B cell (primary cell): ENCODE measurements at places on chromosomes 16 and 17. TPM values are rescaled to one million over a fixed set of nuclear protein-coding genes. Genes with fewer than 3 reads are reported as not detected.

- no peaks in the 10 kb centered on the region for H3K4me1 ChIP-seq
- H3K27me3 ChIP-seq = no peaks in the 10 kb centered on the region
Measured at GRCh38 chr17:65292430-65292829, 155.3 kb downstream of the RGS9 start.

DNA sequence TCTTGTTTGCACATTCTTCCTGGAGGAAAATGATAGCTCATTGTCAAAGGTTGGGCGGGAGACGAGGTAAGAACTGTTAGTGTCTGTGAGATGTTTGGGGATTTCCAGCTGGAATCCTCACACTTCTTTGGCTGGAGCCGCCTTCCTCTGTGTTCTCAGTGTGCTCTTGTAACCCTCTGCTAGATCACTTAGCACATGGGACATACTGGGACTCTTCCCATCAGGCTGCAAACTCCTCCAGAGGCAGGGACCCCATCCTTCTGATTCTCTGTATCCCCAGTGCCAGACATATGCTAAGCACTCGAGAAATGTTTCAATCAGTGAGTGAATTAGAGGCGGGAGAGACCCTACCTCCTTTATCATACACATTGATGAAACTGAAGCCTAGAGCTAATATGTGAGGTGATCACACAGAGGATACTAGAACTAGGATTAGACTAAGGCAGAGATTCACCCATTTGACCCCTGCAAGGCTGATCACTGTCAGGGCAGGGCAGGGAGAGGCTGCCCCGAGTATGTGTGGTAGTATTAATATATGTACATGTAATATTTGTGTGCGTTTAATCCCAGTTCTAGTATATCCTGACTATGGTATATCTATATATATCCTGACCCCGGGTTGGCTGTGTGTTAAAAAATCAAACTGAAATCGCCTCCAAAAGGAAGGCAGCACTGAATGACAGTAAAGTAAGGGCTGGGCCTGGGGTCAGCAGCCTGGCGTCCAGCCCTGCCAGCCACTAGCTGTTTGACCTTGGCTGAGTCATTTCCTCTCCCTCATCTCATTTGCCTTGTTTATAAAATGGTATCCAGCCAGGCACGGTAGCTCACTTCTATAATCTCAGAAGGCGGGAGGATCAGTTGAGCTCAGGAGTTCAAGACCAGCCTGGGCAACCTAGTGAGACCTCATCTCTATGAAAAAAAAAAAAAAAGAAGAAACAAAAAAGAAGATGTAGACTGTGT is 75.5 kb upstream of the TBX2 start:
- no peaks in the 10 kb centered on the region for H3K27me3 ChIP-seq
- no peak for DNase-seq
- H3K4me1 ChIP-seq = no peaks in the 10 kb centered on the region
- no peaks in the 10 kb centered on the region for H3K36me3 ChIP-seq

DNA sequence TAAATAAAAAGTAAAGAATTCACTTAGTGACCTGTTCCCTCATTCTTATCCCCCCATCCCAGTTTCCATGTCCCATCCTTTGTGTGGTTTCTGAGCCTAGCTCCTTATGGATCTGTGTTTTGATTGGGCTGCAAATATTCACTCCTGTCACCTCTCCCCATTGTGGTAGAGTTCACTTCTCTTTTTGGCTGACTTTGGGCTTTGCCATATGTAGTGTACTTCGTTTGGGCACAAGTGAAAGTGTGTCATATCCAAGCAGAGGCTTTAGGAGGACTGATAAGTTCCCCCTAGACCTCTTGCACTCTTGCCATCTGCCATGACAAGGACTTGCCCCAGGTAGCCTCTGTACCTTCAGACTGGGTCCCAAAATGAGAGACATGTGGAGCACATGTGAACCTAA is 13.0 kb upstream of the DHRS7B start:
- H3K4me1 ChIP-seq = no peaks in the 10 kb centered on the region
- no peak overlapping the region for H3K27ac ChIP-seq
- no peak for DNase-seq
- H3K36me3 ChIP-seq = no peaks in the 10 kb centered on the region

GRCh38 chr16:86905302-86905701 is 327.0 kb downstream of the FOXL1 start:
- no peak overlapping the region for H3K4me3 ChIP-seq
- no peaks in the 10 kb centered on the region for H3K4me1 ChIP-seq
- H3K27ac ChIP-seq = no peak overlapping the region
- H3K36me3 ChIP-seq = no peaks in the 10 kb centered on the region

DNA sequence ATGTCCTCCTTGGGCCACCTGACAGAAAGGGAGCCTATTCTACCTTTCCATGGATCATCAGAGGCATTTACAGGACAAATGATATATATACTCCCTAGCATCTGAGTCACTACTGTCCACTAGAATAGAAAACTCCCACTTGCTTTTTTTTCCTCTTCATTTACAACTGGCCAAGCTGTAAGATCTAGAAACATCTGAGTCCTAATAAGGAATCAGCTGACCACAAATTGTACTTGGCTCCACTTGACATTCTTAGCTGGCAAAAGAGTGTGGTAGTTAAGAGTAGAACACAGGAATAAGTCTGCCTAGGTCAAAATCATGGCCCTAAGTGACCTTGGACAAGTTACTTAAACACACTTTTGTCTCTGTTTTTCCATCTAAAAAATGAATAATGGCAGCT is 5.2 kb downstream of the RUSF1 start:
- no peaks in the 10 kb centered on the region for H3K36me3 ChIP-seq
- no peak overlapping the region for H3K4me3 ChIP-seq
- no peak overlapping the region for H3K27ac ChIP-seq
- no peak for DNase-seq
- H3K4me1 ChIP-seq = peaks cover 19% of the 10 kb centered on the region
- no peaks in the 10 kb centered on the region for H3K27me3 ChIP-seq

DNA sequence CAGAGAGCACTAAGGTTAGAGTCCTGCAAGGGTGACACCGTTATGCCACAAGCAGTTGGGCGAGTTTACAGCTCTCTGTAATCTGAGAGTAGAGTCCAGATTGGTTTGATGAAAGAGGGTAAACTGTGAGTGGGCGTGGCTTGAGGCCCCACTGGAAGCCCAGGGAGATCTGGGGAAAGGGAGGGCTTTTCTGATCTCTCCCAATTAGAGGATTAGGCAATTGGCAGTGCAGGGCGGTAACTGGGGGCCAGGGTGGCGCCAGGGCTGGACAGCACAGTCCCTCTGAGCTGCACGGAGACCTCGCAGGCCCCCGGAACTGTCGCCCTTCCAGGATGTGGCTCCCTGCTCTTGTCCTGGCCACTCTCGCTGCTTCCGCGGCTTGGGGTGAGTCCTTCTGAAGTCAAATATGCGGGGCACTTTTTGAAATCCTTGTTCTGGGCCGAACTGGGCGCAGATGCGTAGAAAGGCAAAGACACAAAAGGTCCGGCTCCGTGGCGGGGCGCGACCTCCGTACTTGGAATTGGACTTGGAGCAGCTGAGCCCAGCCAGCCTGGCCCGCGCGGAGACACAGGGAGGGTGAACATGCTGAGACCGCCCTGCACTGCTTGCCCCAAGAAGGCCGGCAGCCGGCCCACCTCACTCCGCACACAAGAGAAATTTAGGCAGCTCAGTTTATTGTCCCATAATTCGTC is 72.4 kb downstream of the CES1 start:
- H3K27ac ChIP-seq = no peak overlapping the region
- no peaks in the 10 kb centered on the region for H3K27me3 ChIP-seq
- no peak overlapping the region for H3K4me3 ChIP-seq
- no peaks in the 10 kb centered on the region for H3K4me1 ChIP-seq
- no peak for DNase-seq

DNA sequence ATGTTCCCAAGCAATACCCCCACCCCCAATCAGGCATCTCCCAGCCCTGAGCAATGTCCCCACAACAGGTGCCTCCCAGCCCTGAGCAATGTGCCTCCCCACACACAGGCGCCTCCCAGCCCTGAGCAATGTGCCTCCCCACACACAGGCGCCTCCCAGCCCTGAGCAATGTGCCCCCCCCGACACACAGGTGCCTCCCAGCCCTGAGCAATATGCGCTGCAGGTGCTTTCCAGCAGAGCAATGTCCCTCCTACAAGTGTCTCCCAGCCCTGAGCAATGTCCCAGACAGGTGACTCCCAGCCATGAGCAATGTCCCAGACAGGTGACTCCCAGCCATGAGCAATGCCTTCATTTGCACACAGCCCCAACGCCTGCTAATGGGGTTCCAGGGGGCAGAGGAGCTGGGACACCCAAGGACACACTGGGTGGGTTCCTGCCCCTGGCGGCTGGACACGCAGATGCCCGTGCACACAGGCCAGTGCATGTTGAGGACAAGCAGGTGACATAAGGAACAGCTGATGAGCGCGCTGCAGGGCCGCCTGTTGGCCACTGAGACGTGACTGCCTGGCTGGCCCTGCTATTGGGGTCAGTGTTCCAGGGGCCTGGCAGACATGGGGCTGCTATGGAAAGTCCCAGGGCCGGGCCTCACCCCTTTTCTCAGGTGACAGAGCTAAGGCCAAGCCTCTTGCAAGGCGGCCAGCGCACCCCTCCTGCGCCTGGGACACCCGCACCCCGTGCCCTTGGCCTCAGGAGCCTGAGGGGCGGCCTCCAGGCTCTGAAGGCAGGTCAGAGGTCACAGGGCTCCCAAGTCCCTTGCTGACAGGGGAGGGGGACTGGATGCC is 26.9 kb upstream of the PABPN1L start:
- DNase-seq = no peak
- H3K27me3 ChIP-seq = no peaks in the 10 kb centered on the region
- H3K27ac ChIP-seq = no peak overlapping the region
- peaks cover 17% of the 10 kb centered on the region for H3K4me1 ChIP-seq

GRCh38 chr17:75371339-75371738 is 34.1 kb downstream of the GRB2 start:
- H3K36me3 ChIP-seq = peaks cover 55% of the 10 kb centered on the region
- peak overlapping the region; percentile 3 for H3K4me3 ChIP-seq
- peak; percentile 73 for DNase-seq
- peaks cover 64% of the 10 kb centered on the region for H3K4me1 ChIP-seq

GRCh38 chr17:36132421-36132831 is 28.8 kb downstream of the CCL4 start:
- H3K27ac ChIP-seq = peak overlapping the region; percentile 61
- H3K4me1 ChIP-seq = peaks cover 97% of the 10 kb centered on the region
- no peaks in the 10 kb centered on the region for H3K27me3 ChIP-seq
- no peaks in the 10 kb centered on the region for H3K36me3 ChIP-seq
- no peak overlapping the region for H3K4me3 ChIP-seq

- H3K4me1 ChIP-seq = peaks cover 3% of the 10 kb centered on the region
- no peak for DNase-seq
- H3K27me3 ChIP-seq = no peaks in the 10 kb centered on the region
- H3K36me3 ChIP-seq = peaks cover 3% of the 10 kb centered on the region
Measured at GRCh38 chr16:72166954-72167561, 4.9 kb downstream of the PMFBP1 start.

DNA sequence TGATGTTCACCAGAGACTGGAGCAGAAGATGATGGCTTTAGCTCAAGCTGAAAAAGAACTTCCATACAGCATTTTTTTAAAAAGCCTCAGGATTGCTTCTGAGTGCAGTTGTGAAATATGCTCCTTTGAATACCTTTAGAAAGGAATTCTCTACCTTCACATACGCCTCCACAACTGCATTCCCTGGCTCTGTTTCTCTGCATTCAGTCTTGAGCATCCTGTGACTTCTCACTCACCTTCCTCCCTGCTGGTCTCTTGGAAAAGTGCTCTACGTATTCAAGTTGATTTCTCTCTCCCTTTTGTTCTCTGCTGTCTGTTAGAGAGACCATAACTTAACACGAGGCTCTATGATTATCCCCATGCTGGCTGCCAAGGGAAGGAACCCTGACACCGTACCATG is 34.5 kb downstream of the HS3ST2 start:
- peaks cover 13% of the 10 kb centered on the region for H3K27me3 ChIP-seq
- no peaks in the 10 kb centered on the region for H3K4me1 ChIP-seq
- no peaks in the 10 kb centered on the region for H3K36me3 ChIP-seq
- no peak overlapping the region for H3K27ac ChIP-seq
- DNase-seq = no peak

DNA sequence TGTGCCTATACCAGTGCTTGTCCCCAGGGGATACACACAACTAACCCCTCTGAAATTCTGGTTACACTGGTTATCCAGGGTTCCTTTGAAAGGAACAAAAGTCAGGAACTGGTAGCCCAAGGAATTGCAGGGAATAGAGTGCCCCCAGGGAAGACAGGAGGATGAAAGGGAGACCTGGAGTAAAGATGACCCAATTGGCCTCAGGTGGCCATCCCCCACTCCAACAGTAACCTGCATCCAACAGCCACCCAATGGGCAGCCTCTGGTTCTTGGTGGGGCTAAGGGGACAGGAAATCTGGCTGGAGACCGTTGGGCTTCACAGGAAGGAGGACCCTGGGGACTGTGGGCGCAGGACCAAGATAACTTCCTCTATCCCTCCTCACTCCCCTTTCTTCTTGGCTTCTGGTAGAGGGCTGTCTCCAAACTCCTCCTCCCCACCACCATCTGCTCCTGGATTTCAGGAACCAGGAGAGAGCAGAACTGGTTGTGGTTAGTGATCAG is 826 bp upstream of the MPO start:
- DNase-seq = no peak
- H3K27me3 ChIP-seq = peaks cover 20% of the 10 kb centered on the region
- peaks cover 3% of the 10 kb centered on the region for H3K4me1 ChIP-seq
- H3K27ac ChIP-seq = no peak overlapping the region
- no peak overlapping the region for H3K4me3 ChIP-seq

- H3K4me1 ChIP-seq = peaks cover 14% of the 10 kb centered on the region
- H3K27me3 ChIP-seq = no peaks in the 10 kb centered on the region
Measured at GRCh38 chr17:3800362-3801271, at the start of gene ITGAE. Gene ITGAE, minus strand, starts transcription at chr17:3801188. Its CDS starts 44 bp downstream, at chr17:3801144.

- no peaks in the 10 kb centered on the region for H3K36me3 ChIP-seq
- no peak within 1 kb of the TSS for H3K4me3 ChIP-seq
- DNase-seq = peak; percentile 18
- peaks cover 9% of the 10 kb centered on the region for H3K4me1 ChIP-seq
Measured at GRCh38 chr16:18983565-18984434, at the start of gene TMC7. Gene TMC7, plus strand, starts transcription at chr16:18983934. Its CDS starts 130 bp downstream, at chr16:18984064.

- no peak for DNase-seq
- H3K27me3 ChIP-seq = no peaks in the 10 kb centered on the region
- H3K27ac ChIP-seq = no peak overlapping the region
Measured at GRCh38 chr16:67111951-67112444, 2.3 kb downstream of the PHAF1 start.

DNA sequence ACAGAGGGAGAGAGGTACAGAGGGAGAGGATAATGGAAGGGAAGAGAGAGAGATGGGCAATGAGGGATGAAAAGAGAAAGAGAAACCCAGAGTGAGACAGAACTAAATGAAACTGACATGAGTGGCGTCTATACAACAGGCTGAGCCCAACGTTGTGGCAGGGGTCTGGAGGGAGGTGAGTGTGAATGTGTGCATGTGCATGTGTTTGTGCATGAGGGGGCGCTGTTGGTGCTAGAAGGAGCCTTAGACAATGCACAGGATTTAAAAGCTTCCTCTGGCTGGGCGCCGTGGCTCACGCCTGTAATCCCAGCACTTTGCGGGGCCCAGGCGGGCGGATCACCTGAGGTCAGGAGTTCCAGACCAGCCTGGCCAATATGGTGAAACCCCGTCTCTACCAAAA is 454.8 kb upstream of the CDH11 start:
- DNase-seq = no peak
- no peak overlapping the region for H3K4me3 ChIP-seq
- no peaks in the 10 kb centered on the region for H3K4me1 ChIP-seq
- no peak overlapping the region for H3K27ac ChIP-seq

GRCh38 chr17:47915776-47916398 is 19.9 kb downstream of the SP2 start:
- H3K27me3 ChIP-seq = no peaks in the 10 kb centered on the region
- DNase-seq = no peak
- no peak overlapping the region for H3K27ac ChIP-seq
- no peak overlapping the region for H3K4me3 ChIP-seq
- H3K36me3 ChIP-seq = peaks cover 26% of the 10 kb centered on the region

The KCTD11 gene
- 13.4 and 15.4 TPM in 2 replicates for total RNA-seq

The GUCY2D gene
- total RNA-seq = not detected in 2 replicates

The KRT9 gene
- not detected in 2 replicates for total RNA-seq

The PRCD gene
- total RNA-seq = 30.6 and 34.4 TPM in 2 replicates

The SLC38A8 gene
- not detected in 2 replicates for total RNA-seq

The PIPOX gene
- 13.5 and 15.0 TPM in 2 replicates for total RNA-seq

The RGS11 gene
- total RNA-seq = not detected in 2 replicates

The GDPD1 gene
- 2.7 and 2.8 TPM in 2 replicates for total RNA-seq

The TPPP3 gene
- not detected in 2 replicates for total RNA-seq
